ENCODE measurements at places on chromosomes 12 and 14.

DNA sequence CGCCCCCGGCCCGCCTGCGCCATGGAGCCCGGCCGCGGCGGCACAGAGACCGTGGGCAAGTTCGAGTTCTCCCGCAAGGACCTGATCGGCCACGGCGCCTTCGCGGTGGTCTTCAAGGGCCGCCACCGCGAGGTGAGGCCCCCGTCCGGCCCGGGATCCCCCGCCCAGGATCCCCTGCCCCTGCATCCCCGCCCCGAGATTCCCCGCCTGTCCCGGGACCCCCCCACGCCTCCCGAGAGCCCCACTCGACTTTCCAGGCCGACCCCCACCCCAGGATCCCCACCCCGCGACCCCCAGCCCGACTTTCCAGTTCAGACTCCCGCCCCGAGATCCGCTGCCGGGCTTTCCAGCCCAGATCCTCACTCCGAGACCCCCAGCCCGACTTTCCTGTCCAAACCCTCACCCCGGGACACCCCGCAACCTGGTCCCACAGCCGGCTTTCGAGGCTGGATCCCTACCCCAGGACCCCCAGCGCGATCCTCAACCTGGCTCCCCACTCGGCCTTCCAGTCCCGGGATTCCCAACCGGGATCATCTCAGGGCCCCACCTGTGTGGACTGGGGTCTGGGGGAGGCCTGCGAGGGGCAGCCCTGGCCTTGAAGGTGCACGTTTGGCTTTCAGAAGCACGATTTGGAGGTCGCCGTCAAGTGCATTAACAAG, 688 bp downstream of the ULK1 start:
- DNase-seq = no peak

DNA sequence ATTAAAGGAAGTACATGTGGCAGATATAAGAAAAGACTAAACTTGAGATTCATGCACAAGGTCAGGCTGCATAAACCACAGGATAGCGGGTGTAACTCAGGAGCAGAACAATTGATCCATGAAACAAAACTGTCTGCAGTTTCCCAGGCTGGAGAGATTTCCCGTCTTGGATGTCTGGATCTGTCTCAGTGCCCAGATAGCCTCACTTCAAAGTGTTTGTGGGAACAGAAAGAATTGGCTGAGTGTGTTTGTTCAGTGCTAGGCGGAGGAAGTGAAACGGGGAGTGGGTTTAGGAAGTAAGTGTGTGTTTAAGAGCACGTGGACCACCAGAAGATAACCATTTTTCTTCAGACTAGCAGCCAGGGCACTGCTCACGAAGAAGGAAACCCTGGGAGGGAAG, 1.4 kb upstream of the RNASE10 start:
- DNase-seq = no peak

DNA sequence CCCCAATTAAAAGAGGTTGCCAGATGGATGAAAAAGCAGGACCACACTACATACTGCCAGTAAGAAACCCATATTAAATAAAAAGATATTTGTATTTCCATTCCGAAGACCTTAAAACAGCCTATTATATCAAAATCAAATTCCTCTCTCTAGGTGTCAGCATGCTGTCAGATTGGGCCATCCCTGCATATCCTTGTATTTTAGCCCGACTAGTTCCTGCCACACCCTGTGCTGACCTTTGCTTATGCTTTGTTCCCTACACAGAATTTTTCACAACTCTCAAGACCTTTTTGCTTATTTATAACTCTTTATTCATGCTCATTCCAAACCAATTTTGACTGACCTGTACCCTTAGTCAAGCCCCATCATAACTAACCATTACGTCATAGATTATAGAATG, 12.8 kb downstream of the GSKIP start:
- no peak for DNase-seq

DNA sequence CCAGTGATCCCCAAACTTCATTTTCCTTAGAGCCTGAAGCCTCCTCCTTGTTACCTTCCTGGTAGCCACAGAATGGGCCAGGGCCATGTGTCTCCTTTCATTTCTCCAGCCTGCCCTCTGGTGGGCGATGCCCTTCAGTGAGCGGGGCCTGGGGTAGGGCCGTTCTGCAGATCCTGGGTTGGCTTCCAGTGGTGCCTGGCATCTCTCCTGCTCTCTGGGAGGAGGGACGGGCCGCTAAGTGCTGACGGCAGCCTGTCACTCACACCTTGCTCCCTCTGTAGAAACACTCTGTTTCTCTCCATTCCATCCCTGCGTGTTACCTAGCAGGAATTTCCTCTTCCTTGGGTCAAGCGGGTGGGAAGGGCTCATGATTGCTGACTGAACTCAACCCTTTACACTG, 232.1 kb downstream of the CACNA1C start:
- peak; percentile 51 for DNase-seq

GRCh38 chr12:52796839-52797528, 1.1 kb upstream of the KRT3 start:
- no peak for DNase-seq

DNA sequence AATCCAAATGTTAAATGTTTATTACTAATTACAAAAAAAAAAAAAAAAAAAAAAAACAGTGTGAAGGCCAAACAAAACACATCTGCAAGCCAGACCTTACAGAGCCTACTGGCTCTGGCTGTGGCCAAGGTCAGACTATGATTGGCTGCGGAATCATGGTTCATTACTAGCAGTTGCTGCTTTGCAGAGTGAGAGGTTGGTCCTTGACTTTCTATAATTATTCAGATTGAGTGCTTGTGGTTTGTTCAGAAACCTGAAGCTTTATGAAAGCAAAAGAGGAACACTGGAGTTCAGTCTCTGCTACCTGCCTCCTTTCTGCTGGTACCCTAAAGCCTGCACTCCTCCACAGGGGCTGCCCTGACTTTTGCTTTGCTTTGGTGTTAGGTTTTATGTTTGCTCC, 550.9 kb downstream of the BCL11B start:
- DNase-seq = no peak

DNA sequence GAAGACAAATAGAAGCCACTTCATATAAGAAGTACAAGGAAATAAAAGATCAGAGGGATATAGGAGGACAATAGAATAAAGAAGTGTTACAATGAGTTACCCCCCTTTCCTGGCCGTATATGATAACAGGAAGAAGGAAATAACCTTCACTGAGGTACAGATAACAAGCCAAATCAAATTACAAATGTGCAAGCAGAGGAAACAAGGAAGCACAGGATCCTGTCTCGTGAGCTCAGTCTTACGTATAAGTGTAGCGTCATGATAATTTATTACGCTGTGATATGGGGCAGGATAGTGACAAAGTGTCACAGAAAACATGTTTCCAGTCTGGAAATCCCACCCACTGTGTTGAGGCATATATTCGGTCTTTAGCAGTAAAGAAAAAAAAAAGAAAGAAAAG, 26.5 kb downstream of the CRACR2A start:
- no peak for DNase-seq

DNA sequence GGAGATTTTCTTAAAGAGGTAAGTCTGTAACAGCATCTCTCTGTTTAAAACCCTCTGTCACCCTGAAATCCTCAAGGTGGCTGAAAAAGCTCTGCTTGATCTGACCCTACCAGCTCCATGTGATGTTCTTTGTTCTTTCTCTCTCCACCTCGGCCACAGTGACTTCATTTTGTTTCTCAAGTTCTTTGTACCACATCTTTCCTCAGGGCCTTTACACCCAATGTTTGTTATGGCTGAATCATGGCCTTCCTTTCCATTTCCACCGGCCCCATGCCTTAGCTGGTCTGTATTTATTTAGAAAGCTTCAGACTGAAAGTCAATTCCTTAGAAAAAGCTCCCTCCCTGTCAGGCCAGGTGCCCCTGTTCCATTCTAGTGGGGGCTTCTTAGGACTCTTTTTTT, 431.2 kb downstream of the NAV3 start:
- DNase-seq = no peak

DNA sequence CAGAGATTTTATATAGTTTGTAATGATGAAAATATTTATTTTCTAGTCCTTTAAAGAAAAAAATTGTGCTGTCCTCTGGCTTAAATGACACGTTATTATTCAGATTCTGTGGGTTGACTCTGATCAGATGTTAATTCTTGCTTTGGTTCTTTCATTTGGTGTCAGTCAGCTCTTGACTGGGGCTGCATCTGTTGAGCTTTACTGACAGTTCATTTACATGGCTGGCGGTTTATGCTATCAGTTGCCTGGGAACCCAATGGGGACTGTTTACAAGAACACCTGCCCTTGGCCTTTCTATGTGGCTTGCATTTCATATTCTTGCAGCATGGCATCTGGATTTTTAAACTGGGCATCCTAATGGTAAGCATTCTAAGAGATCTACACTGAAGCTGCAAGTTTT, 667.1 kb upstream of the FBXO33 start:
- DNase-seq = no peak

DNA sequence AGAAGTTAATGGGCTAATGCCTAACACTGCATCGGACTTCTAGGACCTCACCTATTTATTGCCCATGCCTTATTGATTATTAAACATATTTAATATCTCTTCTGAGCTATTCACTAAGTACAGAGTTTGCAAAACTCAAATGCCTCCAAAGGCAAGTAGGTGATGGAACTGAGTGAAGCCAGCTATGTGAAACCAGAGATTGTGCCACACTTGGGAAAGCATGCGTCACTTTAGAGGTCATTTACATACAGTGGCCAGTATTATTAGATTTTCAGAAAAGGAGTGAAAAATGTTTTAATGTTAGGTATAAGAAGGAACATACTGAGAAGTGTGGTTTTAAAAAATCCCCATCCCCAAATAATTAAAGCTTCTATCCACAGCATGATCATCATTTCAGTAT, 27.7 kb downstream of the PDE6H start:
- DNase-seq = no peak

DNA sequence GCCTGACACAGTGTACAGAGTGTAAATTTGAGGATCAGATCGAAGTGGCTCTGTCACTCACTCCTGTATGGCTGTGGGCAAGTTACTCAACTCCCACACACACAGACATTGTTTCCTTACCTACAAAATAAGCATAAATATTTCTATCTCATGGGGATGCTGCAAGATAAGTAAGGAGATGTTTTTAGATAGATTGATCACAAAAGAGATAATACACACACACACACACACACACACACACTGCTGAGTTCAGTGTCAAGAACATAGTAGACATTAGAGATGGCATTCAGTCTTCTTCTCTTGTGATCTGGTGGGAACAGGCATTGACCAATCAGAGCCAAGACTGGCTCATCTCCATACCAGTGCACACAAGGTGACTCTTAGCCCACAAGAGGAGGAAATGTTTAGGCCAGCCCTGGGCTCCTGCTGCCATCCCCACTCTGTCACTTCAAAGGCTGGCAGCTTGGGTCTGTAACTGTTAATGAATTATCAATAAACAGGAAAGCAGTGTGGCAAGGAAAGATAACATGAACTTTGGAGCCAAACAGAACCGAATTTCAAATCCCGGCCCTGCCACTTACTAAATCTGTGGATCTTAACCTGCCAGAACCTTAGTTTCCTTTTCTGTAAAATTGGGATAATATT, 3.4 kb upstream of the RNASE8 start:
- no peak for DNase-seq

GRCh38 chr12:88188180-88188579, 46.1 kb downstream of the TMTC3 start:
- peak; percentile 5 for DNase-seq
